RKO (cell line): ENCODE measurements at places on chromosomes 12 and 14.

DNA sequence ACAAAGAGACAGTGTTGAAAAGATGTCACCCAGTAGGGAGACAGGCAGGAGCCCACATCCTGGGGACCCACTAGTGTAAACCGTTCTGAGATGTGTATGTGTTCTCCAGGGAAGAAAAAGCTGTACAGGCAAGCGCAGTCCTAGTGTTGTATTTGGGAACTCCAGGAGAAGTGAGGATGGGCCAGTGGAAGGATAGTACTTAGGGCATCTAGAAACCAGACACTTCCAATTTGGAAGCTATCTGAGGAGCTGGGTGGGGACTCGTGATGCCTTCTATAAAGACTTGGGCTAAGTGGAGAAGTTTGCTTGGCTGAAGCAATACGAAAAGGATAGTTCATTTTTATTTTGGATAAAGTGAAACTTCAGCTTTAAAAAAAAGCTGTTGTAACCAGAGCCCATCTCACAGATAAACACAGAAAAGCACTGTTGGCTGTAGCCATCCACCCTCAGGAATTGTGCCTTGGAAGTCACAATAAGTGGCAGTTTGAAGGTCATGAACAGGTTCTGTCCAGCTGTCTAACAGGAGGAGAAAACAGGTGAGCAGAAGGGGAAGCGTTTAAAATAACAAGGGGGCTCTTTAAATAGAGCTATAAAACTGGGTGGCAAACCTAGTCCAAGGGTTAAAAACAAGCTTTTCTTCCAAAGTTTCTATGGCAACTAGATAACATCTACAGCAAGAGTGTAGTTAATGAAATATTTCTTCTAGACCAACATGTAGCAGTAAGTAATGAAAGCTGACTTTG lies 108.0 kb upstream of the ARHGAP5 start:
- no peak for DNase-seq

GRCh38 chr12:542395-543113 lies 82.8 kb downstream of the B4GALNT3 start:
- no peak for DNase-seq

GRCh38 chr12:123160801-123161487 lies 10.1 kb upstream of the PITPNM2 start:
- DNase-seq, result no peak

DNA sequence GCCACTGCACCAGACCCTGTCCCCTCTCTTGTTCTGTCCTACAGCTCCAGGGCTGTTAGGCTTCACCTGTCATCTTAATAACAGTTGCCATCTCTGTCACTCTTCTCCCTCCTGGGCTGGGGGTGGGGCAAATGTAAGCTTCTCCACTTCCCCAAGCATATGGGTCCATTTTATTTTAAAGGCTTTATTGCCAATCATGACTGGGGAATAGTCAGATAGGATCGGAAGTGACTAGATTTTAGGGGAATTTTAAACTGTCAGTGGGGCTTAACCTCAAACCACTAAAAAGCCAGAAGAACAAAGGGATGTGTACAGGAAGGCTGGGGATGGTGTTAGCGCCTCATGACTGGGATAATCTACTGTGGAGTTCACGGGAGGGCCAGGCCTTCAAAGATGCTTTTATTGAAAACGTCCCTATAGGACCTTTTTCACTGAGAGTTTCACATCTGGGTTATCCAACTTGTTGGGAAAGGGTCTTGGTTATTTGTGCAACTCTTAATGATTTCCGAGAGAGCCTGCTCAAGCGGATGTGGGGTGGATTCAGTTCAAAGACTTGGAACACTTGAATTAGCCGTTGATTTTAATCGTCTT lies 41.6 kb downstream of the CHST11 start:
- DNase-seq, result no peak

- no peak for DNase-seq
Measured at GRCh38 chr12:6820166-6820565, 1.5 kb upstream of the GPR162 start.

GRCh38 chr14:58593977-58594376 lies 43.8 kb upstream of the DACT1 start:
- no peak for DNase-seq

DNA sequence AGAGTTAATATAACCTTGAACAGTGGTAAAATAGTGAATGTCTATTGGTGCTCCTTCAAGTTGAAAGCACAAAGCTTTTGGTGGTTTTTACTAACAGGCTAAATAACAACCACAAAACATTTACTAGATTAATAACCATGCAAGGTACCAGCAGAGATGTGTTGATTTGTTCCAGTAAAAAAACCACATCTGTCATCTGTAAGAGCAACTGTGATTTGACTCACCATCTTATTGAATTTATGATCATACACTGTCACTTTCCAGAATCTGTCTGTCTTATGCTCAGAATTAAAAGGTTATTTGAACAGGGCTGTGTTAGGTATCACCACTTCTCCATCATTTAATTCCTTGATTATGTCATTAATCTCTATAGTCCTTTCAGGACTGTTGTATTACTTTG lies 107.0 kb upstream of the PTHLH start:
- DNase-seq, result no peak

- no peak for DNase-seq
Measured at GRCh38 chr12:60043236-60043635, 447.4 kb downstream of the SLC16A7 start.

- DNase-seq, result no peak
Measured at GRCh38 chr12:88327276-88327675, 185.2 kb downstream of the TMTC3 start.

DNA sequence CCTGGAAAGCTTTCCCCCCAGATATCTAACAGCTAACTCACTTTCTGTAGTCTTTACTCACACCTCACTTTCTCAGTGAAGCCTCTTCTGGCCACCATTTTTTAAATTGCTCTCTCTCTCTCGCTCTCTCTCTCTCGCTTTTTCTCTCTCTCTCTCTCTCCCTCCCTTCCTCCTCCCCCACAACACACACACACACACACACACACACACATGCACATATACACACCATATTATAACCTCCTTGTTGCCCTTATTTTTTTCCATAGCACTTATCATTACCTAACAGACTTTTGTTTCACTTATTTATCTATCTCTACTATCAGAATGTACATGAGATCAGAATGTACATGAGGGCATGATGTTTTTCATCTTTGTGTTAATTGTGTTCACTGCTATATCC lies 156.8 kb downstream of the DUSP6 start:
- DNase-seq, result no peak

DNA sequence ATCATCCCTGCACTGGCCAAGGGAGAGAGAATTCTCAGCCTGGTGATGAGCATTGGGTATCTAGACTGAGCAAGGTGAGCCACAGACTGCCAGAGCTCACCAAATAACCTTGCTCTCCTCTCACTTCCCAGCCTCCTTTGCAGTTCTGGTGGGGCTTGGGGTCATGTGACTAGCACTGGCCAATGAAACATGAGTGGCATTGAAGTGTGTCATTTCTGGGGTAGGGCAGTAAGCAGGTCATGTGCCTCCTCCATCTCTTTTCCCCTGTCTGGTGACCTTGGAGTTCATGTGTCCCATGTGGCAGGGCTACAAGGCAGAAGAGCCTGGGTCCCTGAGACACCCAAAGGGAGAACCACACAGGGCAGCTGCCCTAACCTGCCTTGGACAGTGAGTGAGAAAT lies 3.6 kb upstream of the KRT72 start:
- peak; percentile 3 for DNase-seq

DNA sequence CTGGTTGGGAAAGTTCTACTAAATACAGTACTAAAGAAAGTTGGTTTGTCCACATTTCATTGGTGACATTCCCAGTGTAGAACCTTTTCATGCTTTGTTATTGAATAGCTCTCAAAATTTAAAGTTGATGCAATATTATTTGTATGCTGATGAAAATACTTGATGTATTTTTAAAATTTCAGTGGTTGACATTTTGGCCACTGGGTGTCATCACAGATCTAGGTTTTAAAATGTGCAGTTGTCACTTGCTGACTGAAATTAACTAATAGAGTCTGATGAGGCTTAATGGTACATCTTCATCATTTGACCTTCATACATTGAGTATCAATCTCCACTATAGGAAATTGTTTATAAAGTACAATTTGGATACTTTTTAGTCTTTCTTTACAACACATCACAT lies 37.1 kb downstream of the CMAS start:
- DNase-seq, result peak; percentile 36

DNA sequence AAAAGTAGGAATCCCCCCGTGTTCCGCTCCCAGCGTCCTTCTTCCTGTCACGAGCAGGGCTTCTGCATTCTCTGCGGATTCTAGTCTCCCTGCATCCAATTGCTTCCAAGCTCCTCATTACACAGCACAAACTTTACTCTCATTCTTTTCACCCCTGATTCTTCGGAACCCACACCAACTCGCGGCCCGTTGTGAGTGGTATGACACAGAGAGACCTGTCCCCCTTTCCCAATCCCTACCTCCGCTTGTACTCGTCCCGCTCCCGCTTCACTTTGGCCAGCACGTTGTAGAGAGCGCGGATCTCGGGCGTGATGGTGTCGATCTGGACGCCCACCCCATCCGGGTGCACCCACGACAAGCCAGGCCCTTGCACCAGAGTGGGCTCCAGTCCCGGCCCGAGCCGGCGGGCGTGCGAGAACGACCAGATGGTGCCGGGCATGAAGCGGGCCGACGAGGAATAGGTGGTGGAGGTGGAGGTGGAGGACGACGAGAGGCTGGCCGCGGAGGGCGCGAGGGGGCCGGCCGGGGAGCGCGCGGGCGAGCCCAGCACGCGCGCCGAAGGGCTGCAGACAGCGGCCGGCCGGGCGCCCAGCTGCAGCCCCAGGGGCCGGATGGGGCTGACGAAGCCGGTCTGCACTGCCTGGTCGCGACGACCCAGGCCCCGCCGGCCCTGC lies 687 bp downstream of the IFFO1 start:
- no peak for DNase-seq

DNA sequence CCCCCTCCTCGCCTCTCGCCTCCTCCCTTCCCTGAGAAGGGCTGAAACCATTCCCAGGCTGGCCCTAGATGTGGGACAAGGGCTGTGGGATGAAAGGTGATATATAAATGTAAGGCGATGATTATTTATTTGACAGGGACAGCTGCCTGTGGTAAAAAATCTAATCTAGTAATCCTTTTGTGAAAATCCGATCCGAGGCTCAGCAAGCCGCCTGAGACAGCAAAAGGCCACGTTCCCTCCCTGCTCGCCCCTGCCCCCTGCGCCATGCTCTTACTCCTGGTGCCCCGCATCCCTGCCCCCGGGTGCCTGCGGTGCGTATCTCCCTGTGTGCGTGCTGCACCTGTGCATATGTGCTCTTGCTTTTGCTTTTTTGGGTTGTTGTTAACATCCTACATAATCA lies 65.2 kb downstream of the TSPAN9 start:
- no peak for DNase-seq

- DNase-seq, result no peak
Measured at GRCh38 chr12:16612647-16613046, 6.7 kb upstream of the LMO3 start.

GRCh38 chr14:59438195-59438647 lies 27.0 kb downstream of the GPR135 start:
- DNase-seq, result no peak

- DNase-seq, result no peak
Measured at GRCh38 chr14:21105095-21105494, 4.2 kb downstream of the TMEM253 start.

GRCh38 chr14:95355422-95355821 lies 35.7 kb upstream of the CLMN start:
- DNase-seq, result no peak

DNA sequence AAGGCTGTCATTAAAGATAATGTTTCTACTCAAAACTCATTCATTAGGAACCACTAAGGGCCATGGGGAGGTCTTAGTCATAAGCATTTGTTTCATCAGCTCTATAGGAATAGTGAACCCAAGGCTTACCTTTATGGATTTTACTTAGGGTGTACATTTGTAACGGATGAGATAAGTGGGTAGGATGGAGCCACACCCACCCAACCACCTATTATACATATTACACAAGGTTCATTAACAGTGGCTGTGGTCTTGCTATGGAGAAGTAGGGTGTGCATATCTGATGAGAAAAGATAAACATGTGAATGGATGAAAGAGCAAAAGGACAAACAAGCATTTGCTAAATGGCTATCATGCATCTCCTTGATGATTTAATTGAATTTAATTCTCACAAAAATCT lies 39.6 kb upstream of the ITPR2 start:
- DNase-seq, result no peak

DNA sequence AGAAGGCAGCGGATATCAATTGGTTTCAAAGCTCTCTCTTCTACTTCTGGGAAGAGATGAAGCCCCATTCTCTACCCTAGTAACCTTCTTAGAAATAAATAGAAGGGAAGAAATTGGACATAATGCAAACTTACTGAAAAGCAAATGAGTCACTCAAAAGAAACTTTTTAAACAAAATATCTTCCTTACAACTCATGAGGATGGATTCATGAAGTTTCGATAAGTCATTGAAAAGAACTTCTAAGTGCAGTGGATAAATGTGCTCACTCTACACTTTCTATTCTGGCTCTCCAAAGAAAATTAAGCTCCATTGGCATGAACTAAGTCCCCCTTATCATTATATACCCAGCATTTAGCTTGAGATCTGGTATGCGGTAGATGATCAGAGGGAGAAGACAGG lies 899.5 kb downstream of the RPS29 start:
- DNase-seq, result no peak

GRCh38 chr12:124171231-124171979 lies 123.5 kb upstream of the RFLNA start:
- no peak for DNase-seq

DNA sequence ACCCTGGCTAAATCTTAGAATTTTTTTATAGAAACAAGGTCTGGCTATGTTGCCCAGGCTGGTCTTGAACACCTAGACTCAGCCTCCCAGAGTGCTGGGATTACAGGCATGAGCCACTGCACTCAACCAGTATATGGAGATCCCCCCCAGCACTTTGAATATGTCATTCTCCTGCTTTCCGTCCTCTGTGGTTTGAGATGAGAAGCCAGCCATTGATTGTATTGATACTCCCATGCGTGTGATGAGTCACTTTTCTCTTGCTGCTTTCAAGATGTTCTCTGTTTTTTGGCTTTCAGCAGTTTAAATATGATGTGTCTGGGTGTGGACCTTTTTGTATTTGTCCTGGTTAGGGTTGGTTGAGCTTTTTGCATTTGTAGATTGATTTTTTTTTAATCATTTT lies 75.2 kb upstream of the DNM1L start:
- DNase-seq, result no peak

DNA sequence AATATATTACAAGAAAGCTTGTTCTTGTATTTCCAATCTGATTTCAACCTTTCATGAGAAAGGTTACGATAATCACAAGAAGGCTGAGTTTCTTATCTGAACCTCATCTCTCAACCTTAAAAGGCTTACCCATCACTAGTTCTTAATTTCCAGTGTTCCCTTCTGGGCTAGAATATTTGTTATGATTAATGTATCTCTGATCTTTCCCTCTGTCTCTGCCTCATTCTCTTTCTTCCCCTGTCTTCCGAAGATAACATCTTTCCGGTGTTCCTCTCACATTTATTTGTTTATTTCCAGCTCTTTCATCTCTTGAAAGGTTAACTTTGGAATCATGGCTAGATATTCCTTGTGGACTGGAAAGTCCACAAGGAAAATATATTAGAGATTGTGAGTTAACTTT lies 255.9 kb downstream of the SLC6A15 start:
- no peak for DNase-seq

- no peak for DNase-seq
Measured at GRCh38 chr12:28065374-28065773, 92.8 kb upstream of the PTHLH start.
